ENCODE measurements at places on chromosomes 2 and 18. TPM values are rescaled to one million over a fixed set of nuclear protein-coding genes. Genes with fewer than 3 reads are reported as not detected.

The IWS1 gene
- 32.4 TPM for total RNA-seq

The NXPH2 gene
- total RNA-seq, result not detected

The GALNT13 gene
- total RNA-seq, result 0.11 TPM

The CNPPD1 gene
- 35.2 TPM for total RNA-seq

The ZNF638 gene
- total RNA-seq, result 83.0 TPM

The PTH2R gene
- not detected for total RNA-seq

The NETO1 gene
- total RNA-seq, result not detected

The RASGRP3 gene
- not detected for total RNA-seq

The DNAJC5G gene
- total RNA-seq, result not detected

The PTRHD1 gene
- 13.3 TPM for total RNA-seq

The REG3A gene
- not detected for total RNA-seq

The WDSUB1 gene
- 4.2 TPM for total RNA-seq

DNA sequence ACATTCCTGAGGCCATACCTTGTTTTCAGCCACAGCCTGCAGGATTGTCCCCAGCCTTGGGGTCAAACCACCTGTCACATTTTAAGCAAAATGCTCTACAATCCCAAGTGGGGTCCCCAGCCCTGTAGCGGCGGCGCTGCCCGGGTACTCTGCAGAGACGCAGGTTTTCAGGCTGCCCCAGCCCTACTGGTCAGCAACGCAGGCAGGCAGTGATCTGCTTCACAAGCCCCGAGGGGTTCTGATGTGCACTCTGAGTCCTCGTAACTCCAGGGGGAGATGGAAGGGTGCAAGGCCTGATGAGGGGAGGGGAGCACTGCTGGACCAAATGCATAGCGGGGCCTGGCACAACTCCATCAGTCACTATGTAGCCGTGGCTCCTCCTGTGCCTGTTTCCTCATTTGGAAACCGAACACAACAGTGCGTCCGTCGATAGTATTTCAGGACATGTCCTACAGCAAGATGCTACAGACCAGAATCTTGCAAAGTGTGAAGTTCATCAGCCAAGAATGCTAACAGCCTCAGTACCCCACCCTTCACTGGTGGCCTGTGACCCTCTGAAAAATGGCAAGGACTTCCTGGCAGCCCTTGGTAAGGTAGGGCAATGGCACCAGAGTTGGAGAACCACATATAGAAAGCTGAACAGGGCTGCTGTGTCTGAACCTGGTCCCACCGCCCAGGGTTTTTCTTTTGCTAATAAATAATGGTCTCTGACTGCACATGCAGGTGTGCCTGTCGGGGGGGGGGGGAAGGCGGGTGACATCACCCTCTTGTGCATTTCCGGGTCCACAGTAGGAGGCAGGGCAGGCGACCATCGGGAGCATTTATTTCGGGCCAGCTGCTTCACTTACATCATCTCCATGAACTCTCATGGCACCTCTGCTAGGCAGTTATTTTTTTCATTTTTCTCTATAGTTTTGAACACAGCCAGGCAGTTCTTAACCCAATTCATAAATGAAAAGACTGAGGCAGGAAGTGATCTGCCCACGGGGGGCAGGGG lies 50.6 kb upstream of the TFCP2L1 start:
- peaks cover 15% of the 10 kb centered on the region for H3K36me3 ChIP-seq
- no peak overlapping the region for H3K27ac ChIP-seq
- H3K4me1 ChIP-seq, result no peaks in the 10 kb centered on the region
- H3K4me3 ChIP-seq, result no peak overlapping the region

DNA sequence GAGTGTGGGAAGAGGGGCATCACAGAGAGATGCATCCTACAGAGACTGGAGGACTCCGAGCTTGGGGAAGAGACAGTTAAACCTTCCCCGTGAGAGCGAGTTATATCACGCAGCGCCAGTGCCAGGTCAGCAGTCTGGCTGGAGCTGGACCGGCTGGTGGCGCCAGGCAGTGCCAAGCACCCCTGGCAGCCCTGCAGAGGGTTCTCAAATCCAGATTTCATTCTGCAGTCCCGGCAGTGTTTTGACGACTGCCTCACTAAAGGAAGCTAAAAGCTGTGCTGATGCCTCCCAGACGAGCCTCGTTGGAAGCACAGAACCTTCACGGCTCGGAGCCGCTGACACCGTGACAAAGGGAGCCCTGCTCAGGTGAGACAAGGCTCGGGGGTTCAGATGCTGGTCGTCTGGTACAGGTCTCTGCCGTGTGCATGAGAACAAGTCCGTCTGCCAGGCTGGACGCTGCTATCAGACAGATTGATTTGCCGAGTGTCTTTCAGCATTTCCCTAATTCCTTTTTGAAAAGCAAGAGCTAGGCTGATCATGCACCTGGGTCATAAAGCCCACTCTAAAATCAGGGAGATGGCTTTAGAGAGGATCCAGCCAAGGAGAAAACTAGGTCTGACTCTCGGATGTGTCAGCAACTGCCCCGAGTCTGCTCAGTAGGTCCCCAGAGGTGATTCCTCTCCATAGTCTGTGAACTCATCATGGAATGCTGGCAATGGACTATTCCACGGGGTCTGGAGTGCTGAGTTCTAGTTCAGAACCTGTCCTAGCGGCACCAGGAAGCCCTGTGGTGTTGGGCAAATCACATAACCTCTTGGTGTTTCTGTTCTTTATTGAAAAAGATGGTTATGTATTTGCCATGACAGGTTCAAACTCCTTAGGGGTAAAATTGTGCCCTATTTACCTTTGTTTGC lies 240.6 kb downstream of the SOX11 start:
- no peaks in the 10 kb centered on the region for H3K4me1 ChIP-seq
- H3K27ac ChIP-seq, result no peak overlapping the region
- no peak overlapping the region for H3K4me3 ChIP-seq
- H3K27me3 ChIP-seq, result no peaks in the 10 kb centered on the region
- no peaks in the 10 kb centered on the region for H3K36me3 ChIP-seq

GRCh38 chr18:79517341-79517740 lies 121.6 kb downstream of the NFATC1 start:
- no peak overlapping the region for H3K4me3 ChIP-seq
- DNase-seq, result no peak
- no peaks in the 10 kb centered on the region for H3K36me3 ChIP-seq
- no peaks in the 10 kb centered on the region for H3K4me1 ChIP-seq
- H3K27ac ChIP-seq, result no peak overlapping the region
- no peaks in the 10 kb centered on the region for H3K27me3 ChIP-seq

DNA sequence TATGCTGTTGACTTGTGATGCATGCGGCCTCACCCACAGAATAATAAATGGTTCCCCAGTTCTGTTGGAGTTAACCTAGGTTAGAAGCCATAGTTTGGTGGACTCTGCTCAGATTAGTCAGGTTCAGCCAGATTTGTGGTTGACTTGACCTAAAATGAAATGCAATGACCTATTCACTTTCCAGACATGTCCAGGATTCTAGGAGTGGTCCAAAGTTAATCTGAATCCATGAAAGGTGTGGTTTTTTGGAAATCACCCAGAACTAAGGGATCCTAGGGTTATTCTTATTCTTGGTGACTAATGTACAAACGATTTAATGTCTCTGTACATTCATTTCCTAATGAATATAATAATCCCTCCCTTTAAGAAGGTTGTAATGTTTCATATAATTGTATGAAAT lies 88.9 kb upstream of the RBBP8 start:
- no peaks in the 10 kb centered on the region for H3K36me3 ChIP-seq
- H3K4me3 ChIP-seq, result no peak overlapping the region
- DNase-seq, result peak; percentile 29
- no peak overlapping the region for H3K27ac ChIP-seq
- no peaks in the 10 kb centered on the region for H3K27me3 ChIP-seq

- H3K36me3 ChIP-seq, result no peaks in the 10 kb centered on the region
- H3K27me3 ChIP-seq, result no peaks in the 10 kb centered on the region
- peak; percentile 38 for DNase-seq
- 0 out of 2 replicates have a peak, but pooled peaks cover 5% of the 10 kb centered on the region for H3K4me1 ChIP-seq
- H3K27ac ChIP-seq, result no peak overlapping the region
- no peak overlapping the region for H3K4me3 ChIP-seq
These were observed 47.2 kb downstream of the RAD51AP2 start for GRCh38 chr2:17470855-17471641.

GRCh38 chr18:1147730-1148129 lies 243.1 kb downstream of the ADCYAP1 start:
- no peaks in the 10 kb centered on the region for H3K27me3 ChIP-seq
- no peaks in the 10 kb centered on the region for H3K4me1 ChIP-seq
- no peak for DNase-seq
- H3K36me3 ChIP-seq, result no peaks in the 10 kb centered on the region
- no peak overlapping the region for H3K4me3 ChIP-seq

- H3K27ac ChIP-seq, result peak overlapping the region; percentile 91
- H3K4me3 ChIP-seq, result peak overlapping the region; percentile 97
- H3K4me1 ChIP-seq, result peaks cover 28% of the 10 kb centered on the region
These were observed 1.3 kb downstream of the PRPF40A start for GRCh38 chr2:152715854-152716428.

DNA sequence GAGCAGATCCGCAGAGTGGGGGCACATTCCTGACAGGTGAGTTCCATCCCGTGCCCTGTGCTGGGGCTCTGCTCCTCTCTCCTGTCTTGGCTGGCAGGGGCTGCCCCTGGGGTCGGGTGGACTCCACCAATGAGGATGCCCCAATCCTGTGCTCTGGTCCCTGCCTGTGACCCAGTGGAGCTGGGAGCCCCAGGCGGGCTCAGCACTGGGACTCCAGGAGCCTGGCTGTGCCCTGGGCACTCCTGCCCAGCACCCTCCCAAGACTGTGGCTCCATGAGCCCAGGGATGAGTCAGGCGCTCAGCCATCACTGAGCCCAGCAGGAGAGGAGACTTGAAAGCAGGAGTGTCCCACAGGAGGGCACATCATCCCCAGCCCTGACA lies 53.9 kb downstream of the MBP start:
- H3K4me1 ChIP-seq, result 0 out of 2 replicates have a peak, but pooled peaks cover 7% of the 10 kb centered on the region
- H3K27ac ChIP-seq, result no peak overlapping the region
- H3K4me3 ChIP-seq, result no peak overlapping the region

DNA sequence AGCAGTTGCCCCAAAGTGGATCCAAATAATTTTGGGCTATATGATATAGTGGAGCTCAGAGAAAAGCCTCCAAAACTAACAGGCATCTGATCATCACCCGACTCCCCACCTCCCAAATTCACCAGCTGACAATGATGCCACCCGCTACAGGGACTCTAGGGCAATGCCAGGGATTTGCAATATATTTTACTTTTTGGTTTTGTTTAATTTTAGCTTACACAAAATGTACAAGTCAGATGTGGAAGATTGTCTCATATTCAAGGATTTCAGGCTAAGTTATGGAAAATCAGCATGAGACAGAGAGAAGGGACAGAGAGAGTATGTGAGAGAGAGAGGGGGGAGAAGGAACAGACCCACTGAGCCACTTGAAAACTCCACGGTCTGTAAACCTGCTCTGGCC lies 187.4 kb downstream of the TMEM247 start:
- no peak overlapping the region for H3K27ac ChIP-seq

GRCh38 chr2:32901313-32901712 lies 45.4 kb upstream of the LTBP1 start:
- DNase-seq, result no peak
- no peak overlapping the region for H3K27ac ChIP-seq
- H3K4me1 ChIP-seq, result no peaks in the 10 kb centered on the region
- no peak overlapping the region for H3K4me3 ChIP-seq

- H3K27ac ChIP-seq, result no peak overlapping the region
- no peaks in the 10 kb centered on the region for H3K27me3 ChIP-seq
- no peak overlapping the region for H3K4me3 ChIP-seq
These were observed 12.0 kb downstream of the OBSL1 start for GRCh38 chr2:219559156-219559915.

GRCh38 chr2:72293620-72294019 lies 146.0 kb upstream of the CYP26B1 start:
- H3K36me3 ChIP-seq, result no peaks in the 10 kb centered on the region
- H3K4me3 ChIP-seq, result no peak overlapping the region
- peak; percentile 52 for DNase-seq

DNA sequence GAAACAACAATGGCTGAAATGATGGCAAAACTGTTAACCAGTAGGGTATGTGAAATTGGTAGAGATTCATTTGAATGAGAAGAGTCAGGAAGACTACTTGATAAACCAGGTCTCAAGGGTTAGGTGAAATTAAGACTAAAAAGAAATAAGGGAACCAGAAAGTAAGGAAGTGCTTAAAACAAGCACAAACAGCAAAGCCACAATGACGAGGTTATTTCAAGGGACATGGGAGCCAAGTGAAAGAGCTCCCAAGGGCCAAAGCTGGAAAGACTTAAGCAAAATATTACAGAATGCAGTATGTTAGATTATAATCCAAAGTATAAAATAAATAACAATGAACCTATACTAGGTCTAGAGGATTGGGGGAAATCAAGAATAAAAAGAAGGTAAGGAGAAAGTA lies 19.3 kb upstream of the CD302 start:
- no peak for DNase-seq
- H3K27ac ChIP-seq, result no peak overlapping the region
- H3K36me3 ChIP-seq, result no peaks in the 10 kb centered on the region
- no peaks in the 10 kb centered on the region for H3K27me3 ChIP-seq
- H3K4me3 ChIP-seq, result no peak overlapping the region

GRCh38 chr2:9844576-9844975 lies 1.3 kb downstream of the TAF1B start:
- no peaks in the 10 kb centered on the region for H3K27me3 ChIP-seq
- peak overlapping the region; percentile 75 for H3K27ac ChIP-seq
- peaks cover 21% of the 10 kb centered on the region for H3K4me1 ChIP-seq
- DNase-seq, result peak; percentile 53
- peaks cover 3% of the 10 kb centered on the region for H3K36me3 ChIP-seq
- peak overlapping the region; percentile 81 for H3K4me3 ChIP-seq

- no peaks in the 10 kb centered on the region for H3K36me3 ChIP-seq
- H3K4me3 ChIP-seq, result no peak overlapping the region
- peak; percentile 32 for DNase-seq
These were observed 41.4 kb upstream of the CTDP1 start for GRCh38 chr18:79637921-79638909.

- H3K27ac ChIP-seq, result no peak overlapping the region
- peaks cover 12% of the 10 kb centered on the region for H3K4me1 ChIP-seq
- no peaks in the 10 kb centered on the region for H3K27me3 ChIP-seq
- H3K36me3 ChIP-seq, result peaks cover 40% of the 10 kb centered on the region
- DNase-seq, result peak; percentile 55
These were observed 50.4 kb downstream of the PDK1 start for GRCh38 chr2:172606285-172606684.

DNA sequence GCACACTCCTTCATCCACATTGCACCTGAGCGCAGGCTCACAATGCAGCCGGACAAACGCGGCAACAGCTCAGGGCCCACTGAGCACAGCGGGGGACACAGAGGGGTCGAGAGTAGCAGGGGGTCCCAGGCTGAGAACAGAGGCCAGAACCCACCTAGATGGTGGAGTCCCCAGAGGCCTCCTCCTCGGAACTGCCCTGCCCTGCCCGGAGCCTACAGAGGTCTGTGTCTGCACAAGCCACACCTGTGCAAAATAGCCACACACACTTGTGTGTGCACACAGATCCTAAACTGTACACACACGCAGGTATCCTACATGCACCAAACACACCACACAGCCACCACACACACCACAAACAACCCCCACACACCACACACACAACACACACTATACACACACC lies 72.8 kb downstream of the TMEM18 start:
- no peaks in the 10 kb centered on the region for H3K27me3 ChIP-seq
- DNase-seq, result no peak
- no peak overlapping the region for H3K27ac ChIP-seq
- no peaks in the 10 kb centered on the region for H3K36me3 ChIP-seq
- H3K4me1 ChIP-seq, result no peaks in the 10 kb centered on the region

- no peak overlapping the region for H3K27ac ChIP-seq
- no peak for DNase-seq
- no peaks in the 10 kb centered on the region for H3K4me1 ChIP-seq
- H3K4me3 ChIP-seq, result no peak overlapping the region
These were observed 393.7 kb upstream of the RAB6C start for GRCh38 chr2:129585760-129586159.

GRCh38 chr2:112724591-112725525 lies 4.0 kb downstream of the NT5DC4 start:
- H3K4me3 ChIP-seq, result no peak overlapping the region
- no peaks in the 10 kb centered on the region for H3K27me3 ChIP-seq
- H3K36me3 ChIP-seq, result no peaks in the 10 kb centered on the region
- peak; percentile 34 for DNase-seq

All from GM23248 (cell line).